Uterus (tissue), 4 donors: ENCODE measurements at places on chromosomes 4 and X.

DNA sequence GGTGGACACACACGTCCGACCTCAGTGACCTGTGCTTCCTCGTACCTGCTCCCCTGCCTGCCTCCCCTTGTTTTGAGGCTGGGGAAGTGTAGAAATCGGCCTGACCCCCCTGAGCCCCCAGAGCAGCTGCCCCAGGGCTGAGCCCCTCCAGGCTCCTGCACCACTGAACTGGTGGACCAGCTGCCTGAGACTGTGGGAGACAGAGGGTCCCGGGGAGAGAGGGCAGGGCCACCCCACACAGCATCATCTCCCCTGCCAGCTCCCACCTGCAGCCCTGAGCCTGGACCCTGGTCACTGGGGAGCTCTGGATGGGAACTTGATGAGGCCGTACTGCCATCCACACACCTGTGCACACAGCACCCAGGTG lies 15.0 kb upstream of the NAT8L start:
- no peak overlapping the region for H3K27ac ChIP-seq
- H3K4me3 ChIP-seq = no peak overlapping the region
- H3K36me3 ChIP-seq = no peaks in the 10 kb centered on the region
- no peak for DNase-seq

DNA sequence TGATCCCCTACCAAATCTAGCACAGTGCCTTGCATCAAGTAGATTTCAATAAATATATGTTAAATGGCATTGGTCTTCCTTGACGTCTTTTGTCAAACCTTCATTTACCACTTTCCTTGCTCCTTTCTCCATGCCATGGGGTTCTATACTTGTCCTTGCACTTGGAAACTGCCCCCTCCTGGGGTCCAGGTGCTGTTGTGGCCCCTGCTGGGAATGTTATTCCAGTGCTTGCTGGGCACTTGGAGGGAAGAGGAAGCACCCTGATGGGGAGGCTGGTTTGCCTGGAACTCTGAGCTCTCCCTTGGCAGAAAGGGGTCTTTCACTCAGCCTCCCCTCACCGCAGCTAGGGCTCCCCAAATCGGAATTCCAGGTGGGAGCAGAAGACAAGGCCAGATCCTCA lies 18.9 kb downstream of the ZNF275 start:
- no peak overlapping the region for H3K4me3 ChIP-seq
- no peaks in the 10 kb centered on the region for H3K4me1 ChIP-seq
- no peak for DNase-seq
- H3K27me3 ChIP-seq = no peaks in the 10 kb centered on the region
- H3K27ac ChIP-seq = no peak overlapping the region

DNA sequence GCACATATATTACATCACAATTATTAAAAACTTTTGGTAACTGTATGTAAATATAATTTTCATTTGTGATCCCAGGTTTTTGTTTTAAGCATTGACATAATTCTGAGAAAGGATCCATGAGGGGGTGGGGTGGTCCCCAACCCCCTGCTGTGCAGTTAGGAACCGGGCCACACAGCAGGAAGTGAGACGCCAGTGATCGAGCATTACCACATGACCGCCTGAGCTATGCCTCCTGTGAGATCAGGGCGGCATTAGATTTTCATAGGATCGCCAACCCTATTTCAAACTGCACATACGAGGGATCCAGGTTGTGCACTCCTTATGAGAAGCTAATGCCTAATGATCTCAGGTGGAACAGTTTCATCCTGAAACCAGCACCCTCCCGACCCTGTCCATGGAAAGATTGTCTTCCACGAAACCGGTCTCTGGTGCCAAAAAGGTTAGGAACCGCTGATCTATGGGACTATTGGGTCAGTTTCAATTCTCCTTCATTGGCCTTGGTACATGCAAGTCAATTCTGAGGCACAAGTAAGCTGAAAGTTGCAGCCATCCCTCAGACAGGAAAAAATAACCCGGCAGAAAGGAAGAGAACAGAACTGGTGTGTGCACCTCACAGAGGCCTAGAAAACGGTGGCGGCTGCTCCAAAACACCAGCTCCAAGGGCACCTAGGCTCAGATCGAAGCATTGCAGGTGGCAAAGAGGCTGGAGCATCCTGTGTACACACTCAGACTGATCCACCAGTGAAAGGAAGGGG lies 7.0 kb upstream of the TMSB4X start:
- H3K4me3 ChIP-seq = no peak overlapping the region
- H3K27ac ChIP-seq = no peak overlapping the region
- DNase-seq = no peak

DNA sequence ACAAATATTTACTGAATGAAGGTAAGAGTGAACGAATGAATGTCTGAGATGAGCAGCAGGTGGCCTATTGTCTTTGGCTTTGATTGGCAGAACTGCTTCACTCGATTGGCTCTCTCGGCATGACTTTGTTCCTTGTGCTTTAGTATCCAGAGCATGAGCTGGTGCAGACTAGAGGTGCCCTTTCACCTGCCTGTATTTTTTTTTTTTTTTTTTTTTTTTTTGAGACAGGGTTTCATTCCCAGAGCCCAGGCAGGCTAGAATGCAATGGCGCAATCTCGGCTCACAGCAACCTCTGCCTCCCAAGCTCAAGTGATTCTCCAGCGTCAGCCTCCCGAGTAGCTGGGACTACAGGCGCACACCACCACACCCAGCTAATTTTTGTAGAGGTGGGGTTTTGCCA lies 38.9 kb downstream of the SRPX2 start:
- DNase-seq = no peak
- H3K36me3 ChIP-seq = no peaks in the 10 kb centered on the region
- H3K27me3 ChIP-seq = no peaks in the 10 kb centered on the region
- H3K27ac ChIP-seq = no peak overlapping the region
- no peak overlapping the region for H3K4me3 ChIP-seq
- H3K4me1 ChIP-seq = no peaks in the 10 kb centered on the region

DNA sequence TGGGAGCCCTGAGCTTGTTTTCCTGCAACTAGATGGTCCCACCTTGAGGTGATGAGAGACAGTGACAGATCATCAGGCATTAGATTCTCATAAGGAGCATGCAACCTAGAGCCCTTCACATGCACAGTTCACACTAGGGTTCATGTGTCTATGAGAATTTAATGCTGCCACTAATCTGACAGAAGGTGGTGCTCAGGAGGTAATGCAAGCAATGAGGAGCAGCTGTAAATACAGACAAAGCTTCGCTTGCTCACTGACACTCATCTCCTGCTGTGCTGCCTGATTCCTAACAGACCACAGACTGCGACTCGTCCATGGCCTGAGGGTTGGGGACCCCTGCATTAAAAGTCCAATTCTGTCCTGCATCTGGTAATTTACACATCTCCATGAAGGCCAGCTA lies 141.6 kb downstream of the KCNIP4 start:
- H3K27ac ChIP-seq = no peak overlapping the region
- H3K27me3 ChIP-seq = no peaks in the 10 kb centered on the region
- H3K4me3 ChIP-seq = no peak overlapping the region
- H3K4me1 ChIP-seq = no peaks in the 10 kb centered on the region
- no peak for DNase-seq
- no peaks in the 10 kb centered on the region for H3K36me3 ChIP-seq

- no peaks in the 10 kb centered on the region for H3K27me3 ChIP-seq
- no peaks in the 10 kb centered on the region for H3K36me3 ChIP-seq
- DNase-seq = no peak
- H3K27ac ChIP-seq = no peak overlapping the region
- no peaks in the 10 kb centered on the region for H3K4me1 ChIP-seq
Observed at GRCh38 chr4:8205241-8205707, 6.2 kb downstream of the SH3TC1 start.

GRCh38 chr4:78220283-78220682 lies 163.2 kb downstream of the FRAS1 start:
- no peaks in the 10 kb centered on the region for H3K4me1 ChIP-seq
- no peak overlapping the region for H3K27ac ChIP-seq
- DNase-seq = no peak
- no peak overlapping the region for H3K4me3 ChIP-seq

GRCh38 chrX:39869846-39870601 lies 227.7 kb downstream of the BCOR start:
- no peaks in the 10 kb centered on the region for H3K4me1 ChIP-seq
- H3K4me3 ChIP-seq = no peak overlapping the region
- H3K27me3 ChIP-seq = no peaks in the 10 kb centered on the region
- no peaks in the 10 kb centered on the region for H3K36me3 ChIP-seq
- no peak overlapping the region for H3K27ac ChIP-seq

GRCh38 chrX:22056235-22056634 lies 24.1 kb downstream of the PHEX start:
- H3K36me3 ChIP-seq = no peaks in the 10 kb centered on the region
- no peak overlapping the region for H3K4me3 ChIP-seq
- no peak for DNase-seq
- H3K27me3 ChIP-seq = no peaks in the 10 kb centered on the region
- H3K4me1 ChIP-seq = no peaks in the 10 kb centered on the region

DNA sequence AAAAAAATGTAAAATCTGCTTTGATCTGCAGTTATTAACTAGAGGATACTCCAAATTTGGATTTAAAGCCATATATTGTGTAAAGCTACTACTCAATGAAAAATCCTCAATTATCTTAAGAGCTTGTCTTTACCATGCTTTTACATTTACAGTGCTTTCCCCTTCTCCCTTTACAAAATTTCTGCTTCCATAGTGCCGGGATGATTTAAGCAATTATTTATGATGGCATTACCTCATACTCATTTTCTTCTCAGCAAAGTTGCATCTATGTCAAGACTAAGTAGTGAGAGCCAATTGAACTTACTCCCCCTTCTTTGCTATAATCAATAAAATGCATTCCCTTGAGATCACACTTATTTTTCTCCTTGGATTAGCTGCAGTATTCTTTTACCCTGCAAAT lies 505.4 kb upstream of the AGA start:
- H3K4me1 ChIP-seq = no peaks in the 10 kb centered on the region
- H3K4me3 ChIP-seq = no peak overlapping the region
- DNase-seq = no peak
- H3K27me3 ChIP-seq = no peaks in the 10 kb centered on the region
- H3K36me3 ChIP-seq = no peaks in the 10 kb centered on the region

GRCh38 chrX:42804524-42804923 lies 26.6 kb upstream of the PPP1R2C start:
- no peak overlapping the region for H3K4me3 ChIP-seq
- H3K36me3 ChIP-seq = no peaks in the 10 kb centered on the region
- H3K27ac ChIP-seq = no peak overlapping the region
- no peaks in the 10 kb centered on the region for H3K4me1 ChIP-seq
- no peaks in the 10 kb centered on the region for H3K27me3 ChIP-seq
- no peak for DNase-seq

- H3K4me1 ChIP-seq = no peaks in the 10 kb centered on the region
- DNase-seq = no peak
- H3K27ac ChIP-seq = no peak overlapping the region
- no peaks in the 10 kb centered on the region for H3K27me3 ChIP-seq
Observed at GRCh38 chr4:98867648-98868047, 61.3 kb downstream of the EIF4E start.

DNA sequence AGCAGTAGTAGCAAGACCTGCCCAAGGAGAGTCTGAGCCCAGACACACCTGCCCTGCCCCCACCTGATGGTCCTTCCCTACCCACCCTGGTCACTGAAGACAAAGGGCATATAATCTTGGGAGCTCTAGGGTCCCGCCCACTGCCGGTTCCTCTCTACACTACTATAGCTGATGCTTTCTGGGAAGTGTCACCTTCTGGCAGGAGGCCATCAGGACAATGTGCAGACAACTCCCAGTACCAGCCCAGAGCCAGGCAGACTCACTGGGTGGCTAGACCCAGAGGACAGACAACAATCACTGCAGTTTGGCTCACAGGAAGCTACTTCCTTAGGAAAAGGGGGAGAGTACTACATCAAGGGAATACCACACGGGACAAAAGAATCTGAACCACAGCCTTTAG lies 312.7 kb downstream of the SPRY1 start:
- no peaks in the 10 kb centered on the region for H3K27me3 ChIP-seq
- H3K4me3 ChIP-seq = no peak overlapping the region
- H3K36me3 ChIP-seq = no peaks in the 10 kb centered on the region
- no peaks in the 10 kb centered on the region for H3K4me1 ChIP-seq
- no peak overlapping the region for H3K27ac ChIP-seq

- no peaks in the 10 kb centered on the region for H3K27me3 ChIP-seq
- no peak overlapping the region for H3K27ac ChIP-seq
- H3K4me3 ChIP-seq = no peak overlapping the region
- no peaks in the 10 kb centered on the region for H3K4me1 ChIP-seq
- H3K36me3 ChIP-seq = no peaks in the 10 kb centered on the region
Observed at GRCh38 chr4:141238186-141238585, 17.5 kb downstream of the ZNF330 start.

GRCh38 chr4:185278716-185279115 lies 69.3 kb downstream of the SNX25 start:
- H3K4me3 ChIP-seq = no peak overlapping the region
- no peaks in the 10 kb centered on the region for H3K36me3 ChIP-seq
- H3K4me1 ChIP-seq = no peaks in the 10 kb centered on the region
- H3K27me3 ChIP-seq = no peaks in the 10 kb centered on the region

DNA sequence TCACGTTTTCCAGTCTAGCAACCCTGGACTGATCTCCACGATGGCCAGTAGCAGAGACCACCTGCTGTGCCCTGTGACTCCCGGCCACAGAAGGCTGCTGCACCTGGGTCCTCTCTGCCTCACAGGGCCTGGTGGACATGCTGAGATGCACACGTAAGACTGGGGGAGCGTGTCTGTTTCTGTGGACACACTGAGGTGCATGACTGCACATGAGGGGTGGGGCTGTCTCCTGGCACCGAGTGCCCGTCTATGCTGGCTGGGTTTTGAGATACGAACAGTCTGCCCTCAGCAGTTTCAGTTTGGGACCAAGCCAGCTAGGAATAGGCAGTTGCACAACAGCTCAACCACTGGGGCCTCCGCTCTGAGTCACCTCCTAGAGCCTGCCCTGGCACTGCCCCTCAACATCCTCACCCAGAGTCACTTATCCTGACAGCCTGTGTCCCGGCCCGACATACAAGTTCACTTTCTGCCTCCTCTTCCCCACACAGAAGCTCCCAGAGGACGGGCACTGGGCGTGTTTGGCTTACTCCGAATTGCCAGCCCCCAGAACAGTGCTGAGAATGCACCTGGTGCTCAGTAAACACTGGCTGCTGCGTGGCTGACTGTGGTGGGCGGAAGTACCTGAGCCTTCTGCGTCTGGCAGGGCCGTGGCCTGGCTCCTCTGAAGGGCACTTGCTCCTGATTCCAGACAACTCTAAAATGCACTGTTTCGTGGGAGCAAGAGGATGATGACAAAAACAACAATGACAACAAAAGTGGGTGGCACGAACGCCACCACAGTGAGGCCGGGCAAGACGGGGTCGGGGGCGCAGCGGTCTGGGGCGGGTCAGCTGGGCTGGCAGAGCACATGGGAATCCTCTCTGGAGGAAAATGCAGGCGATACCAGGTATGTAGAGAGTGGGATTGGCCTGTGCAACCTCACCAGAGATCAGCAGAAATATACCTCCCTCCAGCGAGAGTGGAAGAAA lies 30.9 kb downstream of the RNF212 start:
- no peaks in the 10 kb centered on the region for H3K27me3 ChIP-seq
- no peaks in the 10 kb centered on the region for H3K36me3 ChIP-seq
- DNase-seq = no peak
- no peak overlapping the region for H3K4me3 ChIP-seq
- H3K27ac ChIP-seq = no peak overlapping the region
- no peaks in the 10 kb centered on the region for H3K4me1 ChIP-seq

DNA sequence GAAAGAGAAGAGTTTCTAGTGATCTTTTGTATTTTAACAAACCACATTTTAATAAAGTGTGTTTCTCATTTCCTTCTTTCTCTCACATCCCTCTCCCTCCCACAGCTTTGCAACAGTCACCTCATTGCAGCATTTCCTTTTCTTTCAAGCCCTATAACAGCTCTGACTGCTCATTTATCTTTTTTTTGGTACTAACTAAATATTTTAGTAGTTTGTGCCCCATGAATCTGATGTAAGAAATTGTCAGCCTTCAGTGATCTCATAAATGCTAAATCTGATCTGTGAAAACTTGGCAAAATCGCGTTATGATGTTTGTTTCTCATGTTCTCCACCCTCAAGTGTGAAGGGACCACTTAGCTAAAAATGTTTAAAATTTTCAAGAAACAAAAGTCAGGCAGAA lies 258.5 kb upstream of the SLIT2 start:
- H3K27ac ChIP-seq = no peak overlapping the region
- no peaks in the 10 kb centered on the region for H3K4me1 ChIP-seq
- H3K4me3 ChIP-seq = no peak overlapping the region
- H3K27me3 ChIP-seq = no peaks in the 10 kb centered on the region
- no peaks in the 10 kb centered on the region for H3K36me3 ChIP-seq
